Mesenteric fat pad (tissue), 1 donor: ENCODE measurements at places on chromosomes 6 and 20. TPM values are rescaled to one million over a fixed set of nuclear protein-coding genes. Genes with fewer than 3 reads are reported as not detected.
A peak's percentile ranks its signal among the peaks of the same experiment; 100 is the strongest.

DNA sequence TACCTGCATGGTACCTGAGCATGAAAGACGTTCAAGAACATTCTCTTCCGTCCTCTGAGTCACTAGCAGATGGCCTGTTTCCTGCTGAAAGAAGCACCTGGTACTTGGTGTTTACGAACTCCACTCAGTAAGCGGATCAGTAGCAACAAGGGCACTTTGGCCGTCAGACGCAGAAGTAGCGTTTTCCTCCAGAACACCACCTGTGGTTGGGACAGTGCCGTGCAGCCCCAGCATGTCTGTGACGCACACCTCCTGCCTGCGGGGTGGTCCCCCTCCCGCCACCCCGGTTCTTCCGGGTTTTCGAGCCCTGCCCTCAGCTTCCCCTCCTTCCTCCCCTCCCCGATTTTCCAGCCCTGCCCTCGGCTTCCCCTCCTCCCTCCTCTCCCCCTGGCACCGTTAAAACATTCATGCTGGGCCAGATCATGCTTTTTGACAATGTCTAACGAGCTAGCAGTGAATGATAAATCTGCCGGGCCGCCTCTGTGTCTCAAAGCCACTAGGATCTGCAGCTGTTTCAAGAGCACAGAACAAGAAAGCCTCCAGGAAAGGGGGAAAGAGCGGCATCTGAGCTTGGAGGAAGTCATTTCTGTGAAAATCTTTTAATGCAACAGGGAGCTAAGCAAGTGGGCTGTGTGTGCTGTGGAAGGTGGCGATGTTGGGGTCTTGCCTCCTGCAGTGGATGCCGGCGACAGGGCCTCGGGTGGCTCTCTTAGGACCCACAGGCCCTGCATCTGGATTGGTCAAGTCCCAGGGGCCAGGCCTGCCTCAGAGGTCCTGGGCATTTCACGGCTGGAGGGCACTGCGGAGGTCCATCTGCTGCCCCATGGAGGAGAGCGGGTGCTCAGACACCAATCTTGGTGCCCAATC is 207.9 kb downstream of the ERMARD start:
- DNase-seq: peak; percentile 86

SLC12A5 gene
- total RNA-seq: 1.7 TPM

PBOV1 gene
- not detected for total RNA-seq

DNA sequence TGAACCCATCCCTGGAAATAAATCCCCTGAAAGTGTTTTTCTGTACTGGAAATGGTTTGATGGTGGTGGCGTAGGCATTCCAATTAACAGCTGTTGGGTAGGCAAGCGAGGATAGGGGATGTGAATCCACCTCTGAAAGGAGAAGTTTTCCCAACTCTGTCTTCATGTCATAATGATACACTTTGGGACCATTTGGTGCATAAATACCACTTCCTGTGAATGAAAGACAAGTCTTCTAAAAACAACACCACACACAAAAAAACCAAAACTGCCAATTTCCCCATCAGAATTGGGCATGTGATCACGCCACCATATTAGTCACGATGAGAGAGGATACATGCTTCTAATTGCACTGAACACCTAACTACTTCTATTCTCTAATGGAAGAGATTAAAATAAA is 6.4 kb downstream of the VNN2 start:
- no peak for DNase-seq

GRCh38 chr6:56708810-56709597 is 66.3 kb upstream of the DST start:
- no peak for DNase-seq

DNA sequence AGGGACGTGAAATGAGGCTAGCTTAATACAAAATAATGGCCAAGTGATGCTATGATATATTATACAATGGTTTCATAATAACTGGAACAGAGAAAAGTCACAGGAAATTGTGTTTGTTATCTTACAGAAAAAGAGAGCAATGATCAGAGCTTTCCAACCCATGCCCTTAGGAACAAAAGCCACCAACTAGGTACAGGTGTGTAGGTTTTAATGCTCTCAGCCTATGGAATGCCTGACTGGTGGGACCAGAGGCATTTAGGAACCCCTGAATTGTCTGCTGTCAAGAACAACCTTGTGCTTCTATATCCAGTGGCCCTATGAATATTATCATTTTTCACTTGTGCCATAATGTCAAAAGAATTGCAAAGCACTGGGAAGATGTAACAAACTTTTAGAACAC is 133.0 kb upstream of the RUNX2 start:
- DNase-seq: no peak

DNA sequence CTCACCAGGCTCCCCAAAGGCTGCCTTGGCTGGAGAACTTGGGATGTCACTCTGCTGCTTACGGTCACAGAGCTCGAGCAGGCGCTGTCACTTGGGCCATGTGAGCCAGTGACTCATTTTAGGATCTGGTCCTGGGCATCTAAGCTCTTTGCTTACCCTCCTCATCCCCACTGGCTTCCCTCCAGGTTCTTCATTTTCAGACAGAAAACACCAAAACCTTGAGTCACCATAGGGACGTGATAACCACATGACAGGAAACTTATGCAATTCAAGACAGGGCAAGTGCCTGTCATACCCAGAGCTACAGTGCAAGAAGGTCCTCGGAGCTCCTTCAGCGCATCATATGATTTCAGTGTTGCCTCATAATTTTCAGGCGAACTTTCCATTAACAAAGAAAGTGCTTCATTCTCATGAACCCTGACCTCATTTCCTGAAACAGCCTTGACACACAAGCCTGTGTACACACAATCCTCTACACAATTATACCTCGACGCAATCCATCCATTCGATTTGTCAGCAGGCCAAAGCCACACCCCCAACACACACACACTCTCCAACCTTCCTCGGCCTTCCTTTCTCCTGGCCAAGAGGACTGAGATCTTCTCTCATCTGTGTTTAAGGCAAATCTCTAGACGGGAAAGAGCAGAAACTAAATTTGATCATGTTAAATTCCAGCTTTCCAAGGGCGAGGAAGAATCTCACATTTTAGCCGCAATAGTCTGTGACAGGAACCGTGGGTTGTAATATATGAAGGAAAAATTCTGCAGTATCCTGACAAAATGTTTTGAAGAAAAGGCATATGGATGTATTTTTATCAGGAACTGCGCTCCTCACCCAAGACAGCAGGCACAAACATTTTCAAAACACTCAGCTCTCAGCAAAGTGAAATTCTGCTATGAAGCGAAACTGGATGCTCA is 25.3 kb downstream of the TBC1D7 start:
- no peak for DNase-seq

GRCh38 chr6:31701666-31702404 is 1.3 kb downstream of the ABHD16A start:
- DNase-seq: no peak

PRL gene
- 0.58 TPM for total RNA-seq

RCAN2 gene
- 6.7 TPM for total RNA-seq

DNA sequence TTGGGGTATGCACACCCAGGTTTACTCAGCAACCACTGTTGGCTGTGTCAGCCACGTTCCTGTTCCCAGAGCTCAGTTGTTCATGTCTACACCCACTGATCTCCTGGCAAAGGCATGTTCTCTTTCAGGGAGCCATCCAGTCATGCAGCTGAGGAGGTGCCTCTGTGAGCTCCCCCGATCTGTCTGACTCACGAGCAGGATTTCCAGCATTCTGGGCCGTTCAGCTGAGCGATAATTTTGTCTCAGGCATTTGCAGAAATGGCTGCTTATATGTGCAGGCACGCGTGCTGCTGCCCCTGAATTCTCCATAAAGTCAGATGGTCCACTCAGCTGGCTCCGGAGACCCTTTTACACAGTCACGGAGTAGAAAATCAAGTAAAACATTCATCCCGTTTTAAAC is 78.4 kb upstream of the IYD start:
- no peak for DNase-seq

- DNase-seq: peak; percentile 89
Measured at GRCh38 chr6:2876210-2877056, 26.7 kb downstream of the SERPINB9 start.

DNA sequence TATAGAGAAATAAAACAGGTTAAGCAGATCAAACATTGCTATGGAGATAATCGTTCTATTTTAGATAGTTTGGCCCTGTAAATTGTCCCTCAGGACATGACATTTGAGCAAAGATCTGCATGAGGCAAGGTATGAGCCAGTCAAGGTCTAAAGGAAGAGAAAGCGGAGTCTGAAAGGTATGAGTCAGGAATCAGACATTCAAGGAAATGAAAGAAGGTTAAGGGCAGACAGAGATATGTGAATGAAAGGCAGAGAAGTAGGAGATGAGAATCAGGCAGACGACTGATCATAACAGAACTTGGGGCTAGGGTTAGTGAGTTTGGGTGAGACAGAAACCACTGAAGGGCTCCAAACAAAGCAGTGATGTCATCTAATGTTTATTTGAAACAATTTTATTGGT is 775.8 kb downstream of the MAFB start:
- no peak for DNase-seq

- DNase-seq: no peak
Measured at GRCh38 chr20:43187476-43188233, 2.1 kb downstream of the PTPRT start.

- DNase-seq: no peak
Measured at GRCh38 chr6:33670971-33671743, 40.3 kb downstream of the UQCC2 start.

DNA sequence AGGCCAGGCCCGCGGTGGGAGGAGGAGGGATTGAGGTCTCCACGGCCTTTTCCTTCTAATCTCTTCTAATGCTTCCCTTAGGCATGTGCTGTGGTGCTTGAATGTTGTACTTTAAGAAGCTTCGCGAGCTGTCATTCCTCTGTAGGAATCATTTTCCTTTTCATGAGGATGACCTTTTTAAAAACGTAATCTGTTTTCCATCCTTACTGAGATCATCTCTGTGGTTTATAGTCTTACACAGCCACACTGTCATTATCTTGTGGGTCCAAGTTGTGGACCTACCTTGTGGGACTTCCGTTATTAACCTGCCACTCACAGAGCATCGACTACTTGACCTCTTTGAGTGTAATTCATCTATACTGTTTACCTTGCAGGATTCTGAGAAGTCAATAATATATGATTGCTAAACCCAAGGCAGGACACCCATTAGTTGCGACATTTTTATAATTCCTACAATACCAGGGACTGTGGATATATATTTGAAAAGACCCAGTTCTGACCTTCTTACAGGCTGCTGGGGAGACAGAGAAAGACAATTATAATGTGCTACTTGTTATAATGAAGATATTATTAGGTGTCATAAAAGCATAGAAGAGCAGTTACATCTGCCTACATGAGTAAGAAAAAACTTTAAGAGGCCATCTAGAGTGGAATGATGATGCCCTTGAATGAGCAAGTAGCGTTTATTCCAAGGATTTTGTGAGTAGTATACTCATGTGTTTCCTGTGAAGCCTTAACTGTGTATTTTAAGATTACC is 842 bp downstream of the SLC25A27 start:
- DNase-seq: no peak

DNA sequence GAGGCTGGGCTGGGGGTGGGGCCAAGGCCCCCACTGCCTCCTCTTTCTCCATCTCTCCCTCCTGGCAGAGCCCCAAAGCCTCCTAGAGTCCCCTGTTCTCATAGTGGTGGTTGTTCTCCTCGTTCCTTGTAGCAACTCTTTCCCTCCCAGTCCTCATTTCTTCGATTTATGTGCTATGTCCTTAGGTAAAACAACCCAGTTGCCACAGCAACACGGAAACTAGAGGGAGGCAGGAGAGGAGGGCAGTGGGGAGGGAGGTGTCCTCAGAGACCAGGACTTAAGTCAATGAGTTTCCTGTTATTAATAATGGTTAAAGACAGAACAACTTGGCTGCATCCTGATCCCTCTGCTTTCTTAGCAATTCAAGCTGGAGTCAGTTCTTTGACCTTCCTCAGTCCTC is 161.0 kb downstream of the INSM1 start:
- DNase-seq: no peak

LBP gene
- 59.3 TPM for total RNA-seq

GRCh38 chr6:103783329-103783728 is 1076.4 kb downstream of the HACE1 start:
- DNase-seq: no peak

GRCh38 chr20:48717680-48718223 is 110.0 kb downstream of the PREX1 start:
- no peak for DNase-seq
